ENCODE measurements at places on chromosomes 3 and 15. TPM values are rescaled to one million over a fixed set of nuclear protein-coding genes. Genes with fewer than 3 reads are reported as not detected.
A peak's percentile ranks its signal among the peaks of the same experiment; 100 is the strongest.

The PRR20G gene
- total RNA-seq: not detected

DNA sequence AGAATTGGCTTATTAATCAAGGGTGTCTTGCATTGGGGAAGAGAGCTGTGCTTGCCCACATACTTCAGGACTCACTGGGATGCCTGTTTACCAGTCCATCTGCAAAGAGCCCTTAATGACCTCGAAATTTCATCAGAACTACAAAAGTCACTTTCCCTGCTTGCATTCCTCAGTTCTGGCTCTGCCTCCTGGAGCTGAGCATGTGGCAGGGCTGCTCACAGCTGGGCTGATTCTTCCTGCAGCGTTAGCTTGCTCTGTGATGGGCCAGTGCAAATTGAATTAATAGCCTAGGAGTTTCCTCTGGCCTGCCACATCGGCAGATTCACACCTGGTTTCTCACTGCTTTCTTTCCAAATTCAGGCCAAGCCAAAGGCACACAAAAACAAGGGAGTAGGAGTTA is 108.9 kb downstream of the DUT start:
- peak overlapping the region; percentile 1 for H3K27ac ChIP-seq
- H3K4me3 ChIP-seq: no peak overlapping the region
- no peak for DNase-seq
- H3K36me3 ChIP-seq: peaks cover 100% of the 10 kb centered on the region

GRCh38 chr15:41465822-41466421 is 27.8 kb upstream of the ITPKA start:
- no peak overlapping the region for H3K4me3 ChIP-seq
- no peaks in the 10 kb centered on the region for H3K4me1 ChIP-seq
- peaks cover 62% of the 10 kb centered on the region for H3K36me3 ChIP-seq
- no peaks in the 10 kb centered on the region for H3K27me3 ChIP-seq

GRCh38 chr3:8767667-8768363 is 1.6 kb downstream of the OXTR start:
- no peak overlapping the region for H3K27ac ChIP-seq
- peak overlapping the region; percentile 43 for H3K4me3 ChIP-seq
- peak; percentile 53 for DNase-seq
- H3K4me1 ChIP-seq: peaks cover 15% of the 10 kb centered on the region
- no peaks in the 10 kb centered on the region for H3K27me3 ChIP-seq

DNA sequence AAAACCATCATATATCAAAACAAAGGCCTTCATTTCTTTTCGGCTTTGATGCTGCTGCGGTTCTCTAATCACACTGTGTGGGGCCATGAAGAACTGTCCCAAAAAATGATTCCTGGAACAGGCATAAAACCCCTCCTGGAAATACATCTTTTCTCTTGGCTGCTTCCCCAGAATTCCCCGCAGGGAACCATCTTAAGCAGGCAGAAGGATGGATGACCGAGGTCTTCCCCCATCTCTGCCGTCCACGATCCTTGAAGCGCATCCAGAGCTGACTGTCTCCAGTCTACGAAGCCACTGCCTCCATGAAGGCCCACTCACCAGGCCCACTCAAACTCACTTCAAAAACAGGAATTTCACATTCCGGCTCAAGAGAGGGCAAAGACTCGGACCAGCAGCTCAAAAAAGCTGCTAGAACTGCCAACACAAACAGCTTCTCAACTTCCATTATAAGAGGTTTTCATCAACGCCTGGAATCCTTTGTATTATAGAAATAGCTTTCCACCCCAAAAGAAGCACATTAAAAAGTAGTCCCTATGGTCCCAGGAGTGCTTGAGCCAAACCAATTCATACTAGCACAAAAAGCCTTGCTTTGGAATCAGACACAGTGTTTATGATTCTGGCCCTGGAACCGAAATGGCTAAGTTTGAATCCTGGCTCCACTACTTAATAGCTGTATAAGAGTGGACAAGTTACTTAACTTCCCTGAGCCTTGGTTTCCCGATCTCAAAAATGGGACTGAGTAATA is 487.5 kb upstream of the WNT5A start:
- H3K36me3 ChIP-seq: no peaks in the 10 kb centered on the region
- H3K27ac ChIP-seq: no peak overlapping the region
- H3K4me1 ChIP-seq: no peaks in the 10 kb centered on the region

The GHRL gene
- total RNA-seq: not detected

GRCh38 chr3:89617706-89618105 is 510.3 kb downstream of the EPHA3 start:
- H3K27ac ChIP-seq: no peak overlapping the region
- no peaks in the 10 kb centered on the region for H3K4me1 ChIP-seq
- no peaks in the 10 kb centered on the region for H3K36me3 ChIP-seq
- no peak overlapping the region for H3K4me3 ChIP-seq

GRCh38 chr15:72797834-72798233 is 14.3 kb upstream of the ADPGK start:
- DNase-seq: no peak
- no peak overlapping the region for H3K4me3 ChIP-seq
- no peaks in the 10 kb centered on the region for H3K36me3 ChIP-seq
- no peaks in the 10 kb centered on the region for H3K27me3 ChIP-seq

DNA sequence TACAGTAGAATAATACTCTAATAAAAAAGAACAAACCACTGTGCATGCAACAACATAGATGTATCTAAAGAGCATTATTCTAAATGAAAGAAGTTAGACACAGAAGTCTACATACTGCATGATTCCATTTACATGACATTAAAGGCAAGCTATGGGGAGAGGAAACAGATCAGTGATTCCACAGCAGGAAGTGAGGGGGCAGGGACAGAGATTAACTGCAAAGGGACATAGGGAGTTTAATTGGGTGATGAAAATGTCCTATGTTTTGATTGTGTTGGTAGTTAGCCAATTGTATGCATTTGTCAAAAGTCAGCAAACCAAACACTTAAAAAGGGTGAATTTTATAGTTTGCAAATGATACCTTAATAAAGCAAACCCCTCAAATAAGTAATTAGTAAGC is 13.8 kb downstream of the CRYGS start:
- H3K4me3 ChIP-seq: no peak overlapping the region
- H3K4me1 ChIP-seq: no peaks in the 10 kb centered on the region
- H3K27ac ChIP-seq: no peak overlapping the region
- no peaks in the 10 kb centered on the region for H3K36me3 ChIP-seq

DNA sequence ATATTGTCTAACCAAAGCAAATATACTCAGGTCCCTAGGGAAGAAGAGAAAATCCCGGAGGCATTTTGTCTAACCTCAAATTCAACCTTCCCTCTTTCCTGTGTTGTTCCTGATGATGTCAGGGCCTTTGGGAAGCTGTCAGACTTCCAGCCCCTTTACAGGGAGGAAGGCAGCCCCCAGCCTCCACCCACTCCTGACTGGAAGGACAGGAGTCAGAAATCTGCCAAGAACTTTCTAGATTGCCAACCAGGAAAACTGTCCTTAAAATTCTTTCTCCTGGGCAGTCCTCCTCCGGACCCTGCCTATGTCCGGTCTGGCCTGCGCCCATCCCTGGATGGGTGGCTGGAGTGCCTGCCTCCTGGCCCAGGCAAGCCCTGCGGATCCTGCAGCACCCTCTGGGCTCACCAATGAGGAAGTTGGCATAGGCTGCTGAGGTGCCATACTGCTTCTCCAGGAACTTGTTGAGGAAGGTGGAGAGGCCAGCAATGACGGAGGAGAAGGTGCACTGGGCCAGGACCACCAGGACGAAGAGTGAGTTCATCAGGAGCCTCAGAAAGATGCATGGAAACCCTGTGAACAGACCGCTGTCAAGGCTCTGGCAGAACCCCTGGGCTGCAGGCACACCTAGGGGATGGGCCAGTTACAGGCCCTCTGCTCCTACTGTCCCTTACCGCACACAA is 52.6 kb upstream of the RAB6B start:
- H3K27ac ChIP-seq: peak overlapping the region; percentile 59
- peaks cover 49% of the 10 kb centered on the region for H3K4me1 ChIP-seq
- no peaks in the 10 kb centered on the region for H3K27me3 ChIP-seq
- DNase-seq: no peak
- H3K36me3 ChIP-seq: no peaks in the 10 kb centered on the region

DNA sequence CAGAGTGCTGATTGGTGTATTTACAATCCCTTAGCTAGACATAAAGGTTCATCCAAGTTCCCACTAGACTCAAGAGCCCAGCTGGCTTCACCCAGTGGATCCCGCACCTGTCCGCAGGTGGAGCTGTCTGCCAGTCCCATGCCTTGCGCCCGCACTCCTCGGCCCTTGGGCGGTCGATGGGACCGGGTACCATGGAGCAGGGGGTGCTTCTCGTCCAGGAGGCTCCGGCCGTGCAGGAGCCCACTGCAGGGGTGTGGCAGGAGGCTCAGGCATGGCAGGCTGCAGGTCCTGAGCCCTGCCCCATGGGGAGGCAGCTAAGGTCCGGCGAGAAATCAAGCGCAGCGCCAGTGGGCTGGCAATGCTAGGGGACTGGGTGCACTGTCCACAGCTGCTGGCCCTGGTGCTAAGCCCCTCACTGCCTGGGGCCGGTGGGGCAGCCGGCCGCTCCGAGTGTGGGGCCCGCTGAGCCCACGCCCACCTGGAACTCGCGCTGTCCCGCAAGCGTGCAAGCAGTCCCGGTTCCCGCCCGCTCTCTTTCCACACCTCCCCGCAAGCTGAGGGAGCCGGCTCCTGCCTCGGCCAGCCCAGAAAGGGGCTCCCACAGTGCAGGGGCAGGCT is 1206.3 kb downstream of the OTOL1 start:
- DNase-seq: no peak
- no peaks in the 10 kb centered on the region for H3K4me1 ChIP-seq
- no peaks in the 10 kb centered on the region for H3K27me3 ChIP-seq
- no peaks in the 10 kb centered on the region for H3K36me3 ChIP-seq
- H3K27ac ChIP-seq: no peak overlapping the region

The MUC4 gene
- not detected for total RNA-seq

All from esophagus muscularis mucosa (tissue), 4 donors.